GM12865 (cell line): ENCODE measurements at places on chromosomes 11 and 22.

DNA sequence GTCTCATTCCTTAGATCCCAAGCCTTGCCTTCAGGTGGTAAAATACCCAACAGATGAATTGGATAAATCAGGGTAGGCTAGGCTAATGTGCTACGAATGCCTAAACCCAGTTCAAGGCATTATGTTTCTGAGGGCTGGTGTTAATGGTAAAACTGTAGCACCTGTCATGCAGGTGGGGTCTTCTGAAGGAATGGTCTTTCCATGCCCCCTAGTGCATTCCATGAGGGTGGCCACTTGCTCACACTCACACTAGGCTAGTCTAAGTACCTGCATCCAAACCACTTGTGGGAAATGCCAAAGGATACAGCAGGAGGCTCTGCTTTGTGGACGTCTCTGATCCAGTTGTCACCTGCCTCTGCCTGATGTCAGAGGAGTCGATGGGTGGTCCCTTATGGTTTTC lies 24.2 kb upstream of the UCP3 start:
- no peak for DNase-seq

- DNase-seq = no peak
Observed at GRCh38 chr11:71294846-71295600, 42.6 kb upstream of the SHANK2 start.

DNA sequence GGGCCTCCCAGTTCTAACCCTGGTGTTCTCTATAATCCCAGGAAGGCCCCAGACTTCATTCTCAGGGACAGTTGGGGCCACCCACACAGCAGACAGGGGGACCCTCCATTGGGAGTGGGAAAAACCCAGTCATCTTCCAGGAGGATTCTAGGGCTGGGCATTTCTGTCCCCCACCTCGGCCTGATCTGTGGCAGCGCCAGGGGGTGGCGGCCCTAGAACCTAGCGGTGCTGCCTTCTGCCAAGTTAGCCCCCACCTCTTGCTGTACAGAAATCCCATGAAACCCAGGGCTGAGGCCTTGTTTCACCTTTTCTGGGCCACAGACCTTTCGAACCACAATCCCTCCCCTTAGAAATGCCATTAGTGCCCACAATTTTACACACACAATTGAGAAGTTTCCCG lies 9.6 kb downstream of the CHST1 start:
- DNase-seq = no peak

DNA sequence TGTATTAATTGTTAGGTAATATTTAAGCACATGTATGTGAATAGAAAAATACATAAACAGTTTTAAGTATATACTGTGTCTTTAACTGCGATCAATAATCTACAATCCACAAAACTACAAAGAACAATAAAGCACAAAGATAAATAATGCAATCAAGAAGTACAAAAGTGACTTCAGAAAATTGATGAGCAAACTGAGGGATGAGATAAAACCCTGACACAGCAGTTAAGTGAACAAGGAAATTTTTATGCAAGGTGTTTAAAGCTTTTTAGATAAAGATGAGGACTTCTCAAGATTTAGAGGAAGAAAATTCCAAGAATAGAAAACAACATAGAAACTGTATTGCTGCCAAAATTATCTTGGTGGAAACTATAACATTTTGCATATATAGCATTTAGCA lies 58.4 kb upstream of the ANGPTL5 start:
- DNase-seq = no peak

- DNase-seq = no peak
Observed at GRCh38 chr11:26204101-26204500, 127.8 kb upstream of the ANO3 start.

- DNase-seq = no peak
Observed at GRCh38 chr22:35215993-35216392, 41.3 kb upstream of the HMGXB4 start.

- peak; percentile 87 for DNase-seq
Observed at GRCh38 chr11:88301488-88302140, 35.9 kb downstream of the CTSC start.

- peak; percentile 63 for DNase-seq
Observed at GRCh38 chr11:86143087-86144030, 74.5 kb upstream of the PICALM start.

GRCh38 chr22:32100711-32101110 lies 57.6 kb downstream of the SLC5A1 start:
- no peak for DNase-seq

GRCh38 chr11:5364214-5364613 lies 12.9 kb downstream of the OR51B6 start:
- no peak for DNase-seq

GRCh38 chr11:114317787-114318137 lies 21.6 kb downstream of the NNMT start:
- DNase-seq = no peak

DNA sequence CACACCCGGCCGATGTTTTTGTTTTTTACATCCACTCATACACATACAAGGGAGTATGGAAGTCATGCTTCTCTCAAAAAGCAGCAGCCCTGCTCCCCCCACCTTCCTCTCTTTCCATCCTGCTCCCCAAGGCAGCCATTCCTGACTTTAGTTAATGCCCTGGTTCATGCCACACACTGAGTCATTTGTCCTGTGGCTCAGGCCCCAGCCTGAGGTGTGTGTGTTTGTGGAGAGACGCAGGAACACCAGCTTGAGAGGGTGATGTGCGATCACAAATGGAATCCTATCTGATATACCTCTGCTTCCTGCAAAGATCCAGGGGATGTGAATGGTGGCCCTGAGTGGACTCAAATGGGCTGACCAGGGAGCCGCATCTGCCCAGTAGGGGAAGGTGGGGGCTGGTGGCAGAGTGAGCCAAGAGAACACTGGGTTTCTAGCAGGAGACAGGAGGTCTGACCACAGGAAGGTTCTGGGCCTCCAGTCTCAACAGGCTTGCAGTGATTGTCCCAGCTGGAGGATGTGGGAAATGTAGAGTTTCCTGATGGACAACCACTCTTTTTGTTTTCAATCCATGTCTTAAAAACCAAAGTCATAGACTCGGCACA lies 86.7 kb downstream of the OSBP2 start:
- DNase-seq = no peak

DNA sequence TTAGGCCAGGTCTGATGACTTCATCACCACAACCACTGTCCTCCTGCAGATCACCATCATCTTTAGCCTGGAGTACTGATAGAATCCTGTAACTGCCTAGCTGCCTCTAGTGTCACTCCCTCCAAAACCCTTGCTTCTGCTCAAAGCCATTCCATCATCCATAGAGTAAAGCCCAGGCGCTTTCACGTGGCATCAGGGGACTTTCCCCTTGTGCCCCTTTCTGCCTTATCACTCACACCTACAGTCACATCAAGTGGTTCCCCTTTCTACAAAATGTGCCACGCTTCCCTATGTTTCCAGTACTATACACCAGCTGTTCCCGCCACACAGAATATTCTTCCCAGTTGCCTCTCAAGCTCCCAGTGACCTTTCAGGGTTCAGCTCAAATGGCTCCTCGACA lies 75.9 kb downstream of the MN1 start:
- DNase-seq = no peak

- DNase-seq = peak; percentile 73
Observed at GRCh38 chr11:121466063-121466794, 13.5 kb upstream of the SORL1-AS1 start.
